Right cardiac atrium (tissue), 5 donors: ENCODE measurements at places on chromosomes 12 and 14.

DNA sequence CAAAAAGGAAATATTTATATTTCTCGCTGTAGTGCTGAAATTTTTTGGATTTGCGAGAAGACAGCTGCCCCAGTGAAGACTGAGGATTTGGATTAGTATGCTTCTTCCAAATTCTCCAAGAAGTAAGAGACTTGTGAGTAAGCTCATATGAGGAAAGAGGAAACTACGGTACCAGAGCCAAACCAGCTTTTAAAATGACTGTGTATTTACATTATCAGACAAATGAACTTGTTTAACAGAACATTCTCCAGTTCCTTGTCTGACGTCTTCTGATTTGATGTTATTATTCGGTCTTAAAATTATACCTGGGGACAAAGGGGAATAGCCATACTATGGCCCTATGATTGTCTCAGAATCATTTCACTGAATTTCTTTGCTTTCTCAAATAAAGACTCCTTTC, 8.0 kb downstream of the CLEC12B start:
- DNase-seq = no peak

DNA sequence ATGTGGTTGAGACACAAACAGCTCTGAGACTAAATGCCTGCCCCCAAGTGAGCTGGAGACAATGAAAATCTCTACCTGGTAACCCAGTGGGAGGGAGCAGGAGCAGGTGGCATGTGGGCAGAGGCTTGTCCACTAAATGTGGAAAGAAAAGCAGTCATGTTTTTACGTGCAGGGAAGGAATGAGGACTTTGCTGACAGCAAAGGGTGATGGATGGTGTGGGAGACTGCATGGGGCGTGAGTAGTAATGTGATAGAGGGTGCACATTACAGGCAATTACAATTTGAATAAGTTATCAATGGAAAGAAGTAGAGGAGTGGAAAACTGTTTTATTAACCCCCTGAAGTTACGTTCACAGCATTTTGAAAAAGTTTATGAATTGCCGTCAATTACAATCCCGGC, 176.6 kb downstream of the NRXN3 start:
- DNase-seq = no peak

GRCh38 chr12:20507056-20507455, 138.7 kb downstream of the PDE3A start:
- DNase-seq = no peak

DNA sequence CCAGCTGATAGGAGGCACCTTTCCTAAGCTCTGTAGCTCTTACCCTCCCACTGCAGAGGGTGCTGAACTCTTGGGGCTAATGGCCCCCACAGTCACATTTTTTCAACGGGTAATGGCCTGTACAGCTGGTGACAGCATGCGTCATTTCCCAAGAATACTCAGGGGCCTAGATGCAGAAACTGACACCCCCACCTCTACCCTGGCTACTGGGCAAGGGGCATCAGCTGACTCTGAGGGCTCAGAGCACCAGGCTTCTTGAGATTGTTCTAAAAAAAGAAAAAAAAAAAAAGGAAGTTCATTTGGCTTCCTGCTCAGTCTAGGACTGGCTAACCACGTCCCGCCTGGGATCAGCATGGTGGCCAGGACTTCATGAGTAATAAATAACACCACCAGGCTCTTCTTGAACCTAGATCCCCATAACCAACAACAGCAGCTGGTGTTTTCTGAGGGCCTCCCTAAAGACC, 35.2 kb downstream of the ZFP36L1 start:
- DNase-seq = peak; percentile 81

DNA sequence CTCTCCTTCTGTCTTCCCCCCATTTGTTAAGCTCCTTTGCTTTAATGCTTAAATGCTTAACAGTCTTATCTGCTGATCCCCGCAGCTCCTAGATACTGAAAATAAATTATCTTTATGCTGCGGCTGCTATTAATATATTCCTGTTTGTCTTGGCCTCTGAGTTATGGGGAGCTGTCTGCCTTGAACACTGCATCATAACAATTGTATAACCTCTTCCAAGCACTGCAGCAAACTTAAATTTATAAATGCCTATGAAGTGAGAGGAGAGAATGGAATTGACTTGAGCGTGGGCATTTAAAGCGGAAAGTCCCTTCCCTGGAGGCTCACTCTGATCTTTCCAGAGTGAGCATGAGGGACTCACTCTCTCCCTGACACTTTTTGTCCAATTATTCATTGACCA, 23.1 kb upstream of the DCP1B start:
- DNase-seq = no peak
